SJSA1 (cell line): ENCODE measurements at places on chromosomes 1 and 21.

DNA sequence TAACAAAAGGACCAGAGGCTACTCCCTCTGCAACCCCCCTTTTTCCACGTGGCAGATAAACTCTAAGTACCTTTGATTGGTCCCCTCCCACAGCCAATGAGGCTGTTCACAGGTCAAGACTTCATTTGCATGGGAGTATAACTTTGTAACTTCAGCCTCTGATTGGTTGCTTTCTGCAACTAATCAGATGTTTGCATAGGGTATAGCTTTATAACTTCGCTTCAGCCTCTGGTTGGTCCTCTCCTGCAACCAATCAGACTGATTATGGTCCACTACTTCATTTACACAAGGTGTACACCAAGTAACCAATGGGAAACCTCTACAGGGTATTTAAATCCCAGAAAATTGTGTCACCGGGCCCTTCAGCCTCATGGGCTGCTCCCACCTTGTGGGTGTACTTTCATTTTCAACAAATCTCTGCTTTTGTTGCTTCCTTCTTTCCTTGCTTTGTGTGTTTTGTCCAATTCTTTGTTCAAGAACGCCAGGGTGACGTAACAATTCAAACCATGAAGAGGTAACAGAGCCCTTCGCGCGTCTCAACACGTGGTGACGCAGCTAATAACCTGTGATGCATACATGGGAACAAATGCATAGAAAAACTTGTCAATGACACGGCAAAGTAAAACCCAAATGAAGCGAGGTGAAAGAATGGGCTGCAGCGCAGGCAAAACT is 47.2 kb downstream of the VPS26C start:
- H3K36me3 ChIP-seq, result peaks cover 18% of the 10 kb centered on the region
- DNase-seq, result no peak
- H3K27ac ChIP-seq, result peak overlapping the region; percentile 27; the same call in 1 of the 2 replicates
- H3K4me1 ChIP-seq, result peaks cover 19% of the 10 kb centered on the region
- no peaks in the 10 kb centered on the region for H3K27me3 ChIP-seq

- H3K27ac ChIP-seq, result no peak overlapping the region
- H3K4me1 ChIP-seq, result no peaks in the 10 kb centered on the region
- no peaks in the 10 kb centered on the region for H3K27me3 ChIP-seq
Observed at GRCh38 chr1:192066202-192066601, 92.1 kb upstream of the RGS18 start.

DNA sequence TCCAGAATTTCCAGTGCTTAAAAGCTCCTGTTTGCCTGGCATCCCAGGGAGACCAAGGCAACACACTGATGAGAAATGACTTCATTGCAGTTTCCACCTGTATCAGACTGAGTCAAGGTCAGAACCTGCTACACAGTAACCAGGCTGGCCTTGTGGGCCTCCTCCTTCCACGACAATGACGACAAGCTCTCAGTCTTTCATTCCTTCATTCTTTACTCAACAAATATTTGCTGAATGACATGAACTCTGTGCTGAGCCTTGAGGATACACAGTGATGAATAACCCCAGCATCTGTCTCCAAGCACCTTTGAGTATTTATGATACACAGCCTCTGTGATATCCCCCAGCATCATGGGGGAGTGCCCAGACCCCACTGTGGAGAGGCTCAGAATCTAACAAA is 8.9 kb upstream of the LCE5A start:
- H3K36me3 ChIP-seq, result no peaks in the 10 kb centered on the region
- no peaks in the 10 kb centered on the region for H3K4me1 ChIP-seq
- no peak overlapping the region for H3K27ac ChIP-seq
- H3K4me3 ChIP-seq, result no peak overlapping the region
- peaks cover 5% of the 10 kb centered on the region; the same call in 1 of the 2 replicates for H3K27me3 ChIP-seq
- no peak for DNase-seq

GRCh38 chr1:181391301-181391900 is 91.9 kb upstream of the CACNA1E start:
- H3K27me3 ChIP-seq, result peaks cover 5% of the 10 kb centered on the region
- H3K4me1 ChIP-seq, result no peaks in the 10 kb centered on the region
- no peak for DNase-seq

- no peak for DNase-seq
- peaks cover 7% of the 10 kb centered on the region; the same call in 1 of the 2 replicates for H3K27me3 ChIP-seq
- H3K4me3 ChIP-seq, result no peak overlapping the region
Observed at GRCh38 chr1:44071461-44071860, 40.2 kb upstream of the SLC6A9 start.
